Smooth muscle cell of the pulmonary artery (primary cell): ENCODE measurements at places on chromosomes 4 and X. TPM values are rescaled to one million over a fixed set of nuclear protein-coding genes. Genes with fewer than 3 reads are reported as not detected.

C1QTNF7 gene
- total RNA-seq = 0.59 and 0.91 TPM in 2 replicates

CENPC gene
- total RNA-seq = 6.9 and 9.3 TPM in 2 replicates

CCNA2 gene
- 5.1 and 14.4 TPM in 2 replicates for total RNA-seq

AP1S2 gene
- 29.9 and 53.0 TPM in 2 replicates for total RNA-seq

FHL1 gene
- total RNA-seq = 114 and 268 TPM in 2 replicates

SSX2 gene
- not detected in 2 replicates for total RNA-seq

RHOH gene
- not detected in 2 replicates for total RNA-seq

UGT2B15 gene
- not detected in 2 replicates for total RNA-seq

SSX4 gene
- total RNA-seq = not detected in 2 replicates

KCNE5 gene
- 0.50 and 0.52 TPM in 2 replicates for total RNA-seq

TAF7L gene
- total RNA-seq = 0.20 and 0.26 TPM in 2 replicates

CYP2U1 gene
- total RNA-seq = 15.9 and 17.1 TPM in 2 replicates

SHROOM2 gene
- total RNA-seq = 0.07 and 0.72 TPM in 2 replicates
